ENCODE measurements at places on chromosomes 3 and 15.

GRCh38 chr3:47573190-47574172 lies 5.2 kb downstream of the CSPG5 start:
- DNase-seq, result no peak

- peak; percentile 48 for DNase-seq
Observed at GRCh38 chr3:122754929-122755328, 38.7 kb downstream of the HSPBAP1 start.

GRCh38 chr15:75107516-75107907 lies 84.1 kb downstream of the PPCDC start:
- no peak for DNase-seq

GRCh38 chr3:127835993-127836882 lies 13.9 kb upstream of the MGLL start:
- DNase-seq, result no peak

DNA sequence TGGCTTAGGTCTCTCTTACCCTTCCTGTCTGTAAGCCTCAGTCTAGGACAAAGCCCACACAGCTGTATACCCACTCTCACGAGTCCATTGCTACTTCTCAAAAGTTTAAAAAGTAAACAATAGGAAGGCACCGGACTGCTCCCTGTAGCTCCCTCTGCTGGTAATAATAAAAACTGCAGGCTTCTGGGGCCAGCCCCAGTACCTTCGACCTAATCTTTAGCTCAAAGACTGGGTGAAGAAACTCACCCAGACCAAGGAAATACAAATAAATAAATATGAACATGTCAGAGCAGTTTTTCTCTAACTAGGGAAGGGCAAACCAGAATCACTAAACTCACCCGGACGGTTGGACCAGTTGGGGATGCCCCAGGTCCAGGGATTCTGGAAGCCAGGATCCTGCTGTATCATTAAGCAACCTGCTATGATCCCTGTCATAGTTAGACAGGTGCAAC lies 5.0 kb downstream of the FAM219B start:
- DNase-seq, result peak; percentile 49

DNA sequence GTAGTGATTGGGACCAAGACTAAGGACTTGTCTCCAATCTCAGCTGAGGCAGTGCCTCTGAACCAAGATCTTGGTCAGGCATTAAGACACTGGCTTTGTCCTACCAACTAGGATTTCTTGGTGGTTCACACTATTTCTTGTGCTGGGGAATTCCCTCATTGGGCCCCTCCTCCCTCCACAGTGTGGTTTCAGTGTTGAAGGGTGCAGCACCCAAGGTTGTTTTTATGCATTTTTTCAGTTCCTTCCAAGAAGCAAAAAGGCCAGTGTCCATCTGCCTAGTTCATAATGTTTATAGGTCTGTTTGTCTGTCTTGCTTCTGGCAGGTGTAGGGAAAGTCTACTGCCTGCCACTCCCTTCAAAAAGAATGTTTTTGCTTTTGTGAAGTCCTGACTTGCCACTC lies 10.6 kb upstream of the ITPKA start:
- DNase-seq, result no peak

- DNase-seq, result no peak
Observed at GRCh38 chr3:157099326-157100095, 60.4 kb downstream of the CCNL1 start.

- DNase-seq, result peak; percentile 52
Observed at GRCh38 chr15:38846346-38846745, 281.7 kb upstream of the RASGRP1 start.
